ENCODE measurements at places on chromosomes 4 and X. TPM values are rescaled to one million over a fixed set of nuclear protein-coding genes. Genes with fewer than 3 reads are reported as not detected.

The KIF4A gene
- total RNA-seq = not detected

The PITX2 gene
- total RNA-seq = not detected

The F11 gene
- 53.1 TPM for total RNA-seq

The RAB33A gene
- total RNA-seq = 0.78 TPM

- H3K27me3 ChIP-seq = no peaks in the 10 kb centered on the region
- no peak for DNase-seq
- H3K27ac ChIP-seq = no peak overlapping the region
- peaks cover 8% of the 10 kb centered on the region for H3K4me1 ChIP-seq
- no peak overlapping the region for H3K4me3 ChIP-seq
Observed at GRCh38 chr4:5783486-5783885, 72.5 kb downstream of the EVC start.

DNA sequence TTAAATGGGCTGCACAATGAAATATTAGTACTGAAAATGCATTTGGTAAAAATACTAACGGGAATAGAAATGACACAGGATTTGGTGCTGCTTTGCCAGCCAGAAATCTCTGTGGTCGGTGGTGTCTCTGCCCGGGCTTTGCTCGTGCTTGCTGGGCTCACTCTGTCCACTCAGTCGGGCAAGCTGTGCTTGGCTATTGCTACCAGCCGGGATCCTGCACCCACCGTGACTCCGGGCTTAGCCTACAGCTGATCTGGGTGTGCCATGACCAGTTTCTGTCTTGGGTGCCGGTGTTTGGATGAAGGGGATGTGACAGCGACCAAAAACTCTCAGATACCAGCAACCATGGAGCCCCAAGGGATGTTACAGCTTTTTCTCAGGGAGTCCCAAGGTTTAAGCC, 487.7 kb downstream of the TECRL start:
- DNase-seq = no peak
- no peaks in the 10 kb centered on the region for H3K36me3 ChIP-seq
- H3K4me1 ChIP-seq = no peaks in the 10 kb centered on the region
- no peaks in the 10 kb centered on the region for H3K27me3 ChIP-seq

GRCh38 chrX:68286076-68286475, 147.2 kb downstream of the OPHN1 start:
- no peaks in the 10 kb centered on the region for H3K4me1 ChIP-seq
- H3K36me3 ChIP-seq = no peaks in the 10 kb centered on the region
- no peak overlapping the region for H3K27ac ChIP-seq
- no peak for DNase-seq

Measured in body of pancreas (tissue), 4 donors.